ENCODE measurements at places on chromosomes 6 and 20.

DNA sequence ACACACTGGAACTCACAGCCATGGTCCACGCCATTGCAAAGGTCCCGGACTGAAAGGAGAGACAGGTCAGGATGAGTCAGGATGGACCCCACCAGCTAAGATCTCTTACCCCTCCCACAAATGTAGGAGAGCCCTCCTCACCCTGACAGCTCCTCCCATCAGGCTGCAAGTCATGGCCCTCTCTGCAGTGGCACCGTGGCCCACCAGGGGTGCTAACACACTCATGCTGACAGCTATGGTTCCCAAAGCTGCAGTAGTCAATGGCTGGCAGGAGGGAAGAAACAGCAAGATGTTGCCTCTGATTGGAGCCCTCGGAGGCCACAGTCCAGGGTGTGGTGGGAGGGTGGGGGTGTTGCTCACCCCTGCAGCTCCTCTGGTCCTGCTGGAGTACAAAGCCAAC, 5.7 kb upstream of the RBPJL start:
- no peak for DNase-seq

DNA sequence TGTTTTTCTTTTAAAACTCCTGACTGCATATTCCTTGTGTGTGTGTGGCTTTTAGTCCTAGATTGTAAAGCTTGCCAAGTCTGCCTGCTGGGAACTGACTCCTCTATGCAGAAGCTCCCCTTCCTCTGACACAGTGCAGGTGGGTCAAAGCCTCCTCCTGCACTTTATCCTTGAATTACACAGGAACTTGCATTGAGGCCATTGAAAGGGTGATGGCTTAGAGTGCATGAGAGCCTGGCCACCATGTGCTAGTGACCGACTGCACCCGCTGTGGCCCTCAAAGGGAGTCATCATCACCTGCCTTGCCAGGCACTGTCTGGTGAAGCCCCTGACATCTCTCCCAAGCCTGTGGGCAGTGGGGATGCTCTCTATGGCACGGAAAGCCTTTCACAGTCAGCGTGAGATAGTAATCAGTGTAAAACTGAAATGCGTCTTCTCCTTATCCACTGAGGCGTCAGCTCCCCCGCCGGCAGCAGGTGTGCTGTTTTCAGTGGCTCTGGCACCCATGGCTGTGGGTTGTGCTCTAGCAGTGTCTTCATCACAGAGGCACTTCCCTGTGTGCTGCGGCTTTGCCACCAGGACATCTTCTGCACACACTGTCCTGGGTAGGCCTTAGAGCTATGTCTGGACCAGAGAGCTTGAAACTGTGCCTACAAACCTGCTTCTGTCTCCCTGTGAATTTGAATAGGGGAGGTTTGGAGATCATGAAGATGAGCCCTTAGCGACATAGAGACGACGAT, 87.9 kb downstream of the THBS2 start:
- no peak for DNase-seq

- no peak for DNase-seq
Measured at GRCh38 chr6:23177806-23178205, 608.4 kb downstream of the HDGFL1 start.

DNA sequence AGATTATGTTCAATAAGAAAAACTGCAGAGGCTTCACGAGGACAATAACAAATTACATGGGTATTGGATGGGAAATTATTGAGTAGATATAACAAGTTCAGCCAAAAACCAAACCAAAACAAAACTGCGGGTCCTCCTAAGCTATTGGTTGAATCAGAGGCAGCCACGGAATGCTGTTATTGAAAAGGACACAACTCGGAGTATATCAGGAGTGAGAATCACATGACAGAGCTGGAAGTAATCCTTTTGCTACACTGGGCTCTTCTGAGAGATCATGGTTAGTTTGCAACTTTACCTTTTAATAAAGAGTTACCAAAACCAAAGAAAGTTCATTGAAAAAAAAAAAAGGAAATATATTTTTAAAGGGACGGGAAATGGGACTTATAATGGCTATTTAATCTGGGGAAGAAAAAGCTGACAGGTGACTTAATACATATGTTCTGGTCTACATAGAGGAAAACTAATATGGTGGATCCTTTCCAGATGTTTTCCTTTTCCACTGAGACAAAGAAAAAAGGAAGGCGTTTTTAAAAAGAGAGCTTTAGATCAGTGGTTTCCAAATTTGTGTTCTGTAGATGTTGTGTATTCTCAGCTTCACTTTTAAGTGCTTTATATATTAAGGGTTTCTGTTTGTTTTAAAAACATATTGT, 6.9 kb upstream of the CITED2 start:
- no peak for DNase-seq

GRCh38 chr6:159193923-159194322, 24.7 kb downstream of the FNDC1 start:
- DNase-seq: no peak

GRCh38 chr20:5364136-5364821, 47.5 kb upstream of the PROKR2 start:
- DNase-seq: no peak

DNA sequence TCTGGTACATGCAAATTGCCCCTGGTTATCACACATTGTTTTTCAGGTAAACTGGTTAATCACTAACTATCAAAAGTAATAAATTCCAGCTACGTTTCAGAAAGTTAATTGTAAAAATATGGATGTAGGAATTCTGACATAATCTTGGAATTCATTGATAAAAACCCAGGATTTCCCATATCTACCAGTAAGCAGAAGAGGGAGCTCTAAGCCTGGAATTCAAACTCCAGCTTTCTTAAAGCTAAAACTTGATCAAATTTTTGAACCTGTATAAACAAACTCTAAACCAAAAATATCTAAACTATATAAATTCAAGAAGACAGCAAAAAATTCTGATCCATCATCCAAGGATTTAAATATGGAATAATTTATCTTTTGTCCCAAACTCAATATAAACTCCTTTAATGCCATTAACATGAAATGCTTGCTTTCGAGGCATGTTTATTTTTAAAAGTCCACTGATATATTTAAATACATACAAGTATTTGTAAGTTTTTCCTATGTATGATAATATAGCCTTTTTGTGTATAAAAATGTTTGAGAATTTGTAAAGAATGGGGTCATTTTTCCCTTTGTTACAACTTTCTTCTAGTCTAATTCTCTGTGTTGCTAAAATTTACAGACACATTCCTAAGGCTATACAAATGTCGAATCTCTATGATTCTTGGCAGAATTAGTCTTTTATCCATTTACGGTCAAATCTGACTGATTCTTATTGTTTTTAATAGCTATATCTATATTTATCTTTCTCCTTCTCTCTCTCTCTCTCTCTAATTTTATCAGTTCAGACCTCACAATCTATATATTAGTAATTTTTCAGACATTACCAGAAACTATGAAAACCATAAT, 91.4 kb upstream of the RNF217 start:
- DNase-seq: no peak

DNA sequence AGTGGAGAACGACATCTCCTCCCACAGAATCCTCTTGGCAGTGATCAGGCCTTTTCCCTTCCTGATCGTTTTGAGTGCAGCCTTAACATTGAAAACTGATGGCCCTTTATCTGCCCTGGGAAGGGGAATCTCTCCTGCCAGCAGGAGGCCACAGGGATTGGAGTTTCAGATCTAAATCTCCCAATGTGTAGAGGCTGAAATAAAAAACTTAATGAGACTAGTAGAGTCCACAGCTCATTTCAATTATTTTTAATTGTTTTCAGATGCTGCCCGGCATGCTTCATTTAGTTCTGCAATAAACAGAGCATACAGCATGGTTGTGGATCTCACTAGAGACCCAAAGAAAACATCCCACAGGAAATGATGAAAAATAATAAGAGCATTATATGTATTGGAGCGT, 662.2 kb upstream of the HS3ST5 start:
- DNase-seq: no peak

- no peak for DNase-seq
Measured at GRCh38 chr6:157993076-157993475, 11.4 kb downstream of the SYNJ2 start.
